ENCODE measurements at places on chromosomes 16 and 17.
A peak's percentile ranks its signal among the peaks of the same experiment; 100 is the strongest.

GRCh38 chr16:16578701-16579100 is 199.8 kb downstream of the NPIPA7 start:
- no peak for DNase-seq

DNA sequence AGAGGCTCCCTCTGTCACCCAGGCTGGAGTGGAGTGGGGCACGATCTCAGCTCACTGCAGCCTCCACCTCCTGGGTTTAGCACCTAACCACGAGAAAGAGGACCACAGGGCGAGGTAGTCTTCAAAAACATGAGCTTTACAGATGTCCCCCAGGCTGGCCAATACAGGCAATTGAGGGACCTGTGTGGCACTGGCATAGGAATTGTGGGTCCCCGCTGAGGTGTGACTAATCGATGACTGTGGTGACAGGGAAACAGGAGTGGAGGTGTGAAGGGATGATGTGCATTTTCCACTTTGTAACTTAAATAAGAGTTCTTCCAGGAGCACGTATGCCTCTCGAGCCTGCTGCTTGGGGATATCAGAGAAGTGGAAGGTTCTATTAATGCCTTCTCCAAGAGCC is 12.6 kb upstream of the ARHGAP17 start:
- DNase-seq, result no peak

DNA sequence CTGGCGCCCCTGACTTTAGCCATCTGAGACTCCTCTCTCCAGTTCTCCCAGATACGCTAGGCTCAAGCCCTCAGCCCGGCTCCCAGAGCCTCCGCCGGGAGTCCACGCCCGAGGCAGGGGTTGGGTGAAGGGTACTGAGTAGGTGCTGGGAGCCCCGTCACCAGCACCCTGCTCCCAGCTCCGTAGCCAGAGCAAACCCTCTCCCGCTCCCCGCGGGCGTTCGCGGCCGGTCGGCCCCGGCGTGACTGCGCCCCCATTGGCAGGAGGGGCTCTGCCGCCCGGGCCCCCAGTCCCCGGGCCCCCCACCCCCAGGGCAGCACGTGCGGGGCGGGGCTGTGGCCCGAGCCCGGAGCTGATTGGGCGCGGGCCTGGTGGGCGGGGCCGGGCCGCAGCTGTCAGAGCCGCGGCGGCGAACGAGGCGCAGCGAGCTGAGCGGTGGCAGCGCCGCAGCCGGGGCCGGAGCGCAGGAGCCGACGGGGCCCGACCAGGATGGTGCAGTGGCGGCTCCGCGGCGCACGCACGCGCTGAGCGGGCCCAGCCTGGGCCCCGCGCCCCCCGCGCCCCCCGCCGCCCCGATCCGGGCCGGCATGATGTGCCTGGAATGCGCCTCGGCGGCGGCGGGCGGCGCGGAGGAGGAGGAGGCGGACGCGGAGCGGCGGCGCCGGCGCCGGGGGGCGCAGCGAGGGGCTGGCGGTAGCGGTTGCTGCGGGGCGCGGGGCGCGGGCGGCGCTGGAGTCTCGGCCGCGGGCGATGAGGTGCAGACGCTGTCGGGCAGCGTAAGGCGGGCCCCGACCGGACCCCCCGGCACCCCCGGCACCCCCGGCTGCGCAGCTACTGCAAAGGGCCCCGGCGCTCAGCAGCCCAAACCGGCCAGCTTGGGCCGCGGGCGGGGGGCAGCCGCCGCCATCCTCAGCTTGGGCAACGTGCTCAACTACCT is at the start of gene SPNS2:
Gene SPNS2, plus strand, starts transcription at position 421 of the 937 bp plus-strand sequence. Its CDS starts 167 bp downstream, at position 588.
- no peak for DNase-seq

GRCh38 chr16:49742428-49743202 is 113.3 kb downstream of the ZNF423 start:
- DNase-seq, result no peak

DNA sequence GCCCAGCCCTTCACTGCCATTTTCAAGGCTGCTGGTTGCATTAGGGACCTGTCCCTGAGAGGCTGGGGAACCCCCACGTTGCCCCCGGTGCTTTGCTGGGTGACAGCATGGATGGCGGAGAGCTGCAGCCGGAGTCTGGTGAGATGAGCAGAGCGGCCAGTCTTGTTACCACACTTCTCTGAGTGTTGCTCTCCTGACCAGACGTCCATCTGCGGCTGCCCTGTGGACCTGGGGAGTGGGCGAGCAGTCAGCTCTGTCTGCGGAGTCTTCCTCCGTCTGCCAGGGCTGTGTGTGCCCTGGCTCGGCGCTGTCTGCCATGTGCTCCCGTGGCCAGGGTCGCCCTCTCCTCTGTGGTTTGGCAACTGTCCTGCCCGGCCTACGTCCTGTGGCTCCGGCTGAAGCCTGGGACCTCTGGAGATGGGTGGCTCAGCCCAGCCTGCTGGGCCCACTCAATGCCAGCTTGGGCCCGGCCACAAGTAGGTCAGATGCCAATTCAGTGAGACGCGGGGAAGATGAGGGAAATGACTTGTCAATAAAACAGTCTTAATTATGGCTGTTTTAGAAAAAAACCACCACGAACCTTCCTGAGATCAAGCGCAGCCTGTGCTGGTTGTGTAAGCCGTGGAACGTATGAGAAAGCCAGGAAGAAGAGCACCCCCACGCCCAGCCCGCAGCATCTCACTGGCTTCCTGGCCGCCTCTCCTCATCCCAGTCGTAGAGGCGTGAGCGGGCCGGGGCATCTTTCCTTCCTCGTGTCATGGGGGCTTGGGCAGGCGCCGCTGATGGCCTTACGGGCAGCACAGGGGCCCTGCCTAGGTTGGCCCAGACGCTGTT is 7.9 kb downstream of the KCTD5 start:
- DNase-seq, result no peak

GRCh38 chr16:78576941-78577340 is 477.5 kb downstream of the WWOX start:
- DNase-seq, result no peak

GRCh38 chr16:66972983-66973382 is 11.9 kb downstream of the CES3 start:
- DNase-seq, result no peak

GRCh38 chr16:86635176-86635876 is 57.0 kb downstream of the FOXL1 start:
- no peak for DNase-seq

DNA sequence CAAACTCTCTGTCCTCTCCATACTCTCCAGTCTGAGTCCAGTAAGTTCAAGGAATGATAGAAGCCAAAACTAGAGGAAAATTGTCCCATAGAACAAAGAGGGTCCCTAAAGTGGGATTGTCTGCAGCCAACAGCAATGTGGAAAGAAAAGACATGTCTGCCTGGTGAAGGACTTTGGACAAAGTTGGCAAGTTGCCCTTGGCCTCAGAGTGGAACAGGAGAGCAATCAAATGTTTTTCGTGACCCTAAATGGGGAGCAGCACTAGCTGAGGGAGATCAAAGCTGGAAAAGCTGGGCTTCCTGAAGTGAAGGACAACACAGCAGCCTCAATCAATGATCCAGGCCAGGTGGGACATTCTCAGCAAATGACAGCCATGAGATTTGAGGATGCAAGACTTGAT is 183.5 kb downstream of the CHD9NB start:
- DNase-seq, result no peak

GRCh38 chr17:44589316-44590071 is 32.2 kb downstream of the FZD2 start:
- no peak for DNase-seq

GRCh38 chr16:69481901-69482341 is 57.5 kb downstream of the CYB5B start:
- DNase-seq, result no peak

GRCh38 chr17:29495011-29495410 is 71.8 kb downstream of the ABHD15 start:
- no peak for DNase-seq

DNA sequence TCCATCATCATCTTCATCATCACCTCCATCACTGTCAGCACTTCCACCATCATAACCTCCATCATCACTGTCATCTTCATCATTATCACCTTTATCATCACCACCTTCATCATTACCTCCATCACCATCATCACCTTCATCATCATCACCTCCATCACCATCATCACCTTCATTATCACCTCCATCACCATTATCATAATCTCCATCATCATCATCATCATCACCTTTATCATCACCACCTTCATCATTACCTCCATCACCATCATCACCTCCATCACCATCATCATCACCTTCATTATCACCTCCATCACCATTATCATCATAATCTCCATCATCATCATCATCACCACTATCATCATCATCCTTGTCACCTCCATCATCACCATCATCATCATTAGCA is 309.7 kb downstream of the HAPSTR1 start:
- DNase-seq, result no peak

GRCh38 chr16:12543700-12544476 is 259.8 kb downstream of the CPPED1 start:
- DNase-seq, result no peak

- DNase-seq, result no peak
Measured at GRCh38 chr16:55418586-55418985, 60.4 kb upstream of the MMP2 start.

- no peak for DNase-seq
Measured at GRCh38 chr16:86066811-86067210, 167.8 kb downstream of the IRF8 start.

GRCh38 chr17:80937462-80938381 is 53.9 kb upstream of the CHMP6 start:
- DNase-seq, result no peak

DNA sequence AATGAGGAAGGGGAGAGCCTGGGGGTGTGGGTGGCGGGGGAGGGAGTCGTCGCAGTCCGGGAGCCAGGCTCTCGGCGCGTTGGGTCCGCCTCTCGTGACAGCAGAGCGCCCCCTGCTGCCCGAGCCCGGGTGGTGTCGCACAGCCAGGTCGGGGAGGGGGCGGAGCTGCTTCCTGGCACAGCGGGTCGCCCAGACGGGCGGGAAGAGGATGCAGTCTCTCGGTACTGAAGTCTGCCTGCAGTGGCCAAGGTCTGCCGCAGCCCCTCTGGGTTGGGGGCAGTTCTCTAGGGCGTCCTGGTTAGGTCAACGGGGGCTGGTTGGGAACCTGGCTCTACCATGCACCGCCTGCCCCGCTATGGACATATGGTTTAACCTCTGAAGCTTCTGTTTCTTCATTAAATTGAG is 38.2 kb upstream of the CCDC182 start:
- peak; percentile 70 for DNase-seq

DNA sequence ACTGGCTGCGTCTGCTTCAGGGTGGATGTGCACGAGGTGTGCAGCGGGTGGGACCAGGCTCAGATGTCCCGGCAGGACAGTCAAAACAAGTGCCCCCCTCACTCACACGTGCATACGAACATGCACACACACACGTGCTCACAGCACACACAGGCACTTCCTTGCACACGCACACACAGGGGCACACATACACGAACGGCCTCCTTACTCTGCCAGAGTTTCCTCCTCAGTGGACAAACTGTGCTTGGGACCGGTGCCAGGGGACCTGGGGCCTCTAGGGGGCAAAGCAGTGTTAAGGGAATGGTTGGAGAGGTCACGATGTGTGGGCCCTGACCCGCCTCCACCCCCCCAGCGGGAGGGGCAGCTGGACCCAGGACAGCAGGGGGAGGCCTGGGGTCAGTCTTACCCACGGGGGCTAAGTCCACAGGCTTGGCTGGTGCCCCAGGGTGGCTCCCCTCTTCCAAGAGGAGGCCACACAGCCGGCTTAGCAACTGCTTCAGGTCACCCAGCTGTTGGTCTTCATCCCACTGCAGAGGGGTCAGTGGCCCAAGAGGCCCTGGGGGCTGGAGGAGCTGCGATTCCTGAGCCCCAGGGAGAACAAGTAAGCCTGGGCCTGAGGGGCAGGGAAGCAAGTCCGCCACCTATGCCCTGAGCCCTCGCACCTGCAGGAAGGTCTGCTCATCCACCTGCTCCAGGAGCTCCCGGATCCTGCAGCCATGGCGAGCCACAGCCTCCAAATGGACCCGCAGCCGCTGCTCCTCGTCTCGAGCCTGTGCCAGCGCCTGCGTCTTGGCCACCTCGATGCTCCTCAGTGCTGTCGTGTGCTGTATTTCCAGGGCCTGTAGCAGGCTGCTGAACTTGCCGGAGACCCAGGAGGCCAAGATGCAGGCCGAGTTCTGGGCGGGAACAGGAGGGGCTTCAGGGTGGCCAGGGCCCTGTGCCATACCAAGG is 4.9 kb downstream of the TRIM65 start:
- DNase-seq, result no peak

DNA sequence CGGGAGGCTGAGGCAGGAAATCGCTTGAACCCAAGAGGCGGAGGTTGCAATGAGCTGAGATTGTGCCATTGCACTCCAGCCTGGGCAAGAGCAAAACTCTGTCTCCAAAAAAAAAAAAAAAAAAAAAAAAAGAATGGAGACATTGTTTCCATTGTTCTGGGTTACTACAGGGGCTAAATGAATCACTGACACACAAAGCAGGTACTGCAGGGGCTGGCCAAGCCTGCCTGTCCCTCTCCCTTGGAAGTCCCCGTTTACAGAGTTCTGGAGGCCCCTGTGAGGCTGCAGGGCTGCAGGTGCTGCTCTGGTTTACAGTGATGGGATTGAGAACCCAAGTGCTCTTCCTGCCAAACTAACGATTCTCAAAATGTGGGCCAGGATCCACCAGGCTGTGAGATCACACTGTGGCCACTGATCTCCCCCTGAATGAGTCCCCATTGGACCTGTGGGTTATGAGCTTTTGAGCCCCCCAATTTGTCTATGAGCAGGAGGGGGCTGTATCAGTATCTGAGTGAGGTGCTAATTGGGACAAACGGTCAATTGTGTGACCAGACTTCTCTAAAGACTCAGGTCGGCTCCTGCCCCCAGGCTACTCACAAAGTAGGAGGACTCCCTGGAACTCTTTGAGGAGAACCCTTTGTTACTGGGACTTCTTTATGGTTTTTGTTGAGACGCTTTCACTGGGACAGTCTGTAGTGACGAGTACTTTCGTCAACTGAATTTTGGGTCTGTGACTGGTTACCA is 39.0 kb downstream of the DNAH17 start:
- no peak for DNase-seq

- no peak for DNase-seq
Measured at GRCh38 chr17:6454495-6455320, 10.5 kb downstream of the PIMREG start.

DNA sequence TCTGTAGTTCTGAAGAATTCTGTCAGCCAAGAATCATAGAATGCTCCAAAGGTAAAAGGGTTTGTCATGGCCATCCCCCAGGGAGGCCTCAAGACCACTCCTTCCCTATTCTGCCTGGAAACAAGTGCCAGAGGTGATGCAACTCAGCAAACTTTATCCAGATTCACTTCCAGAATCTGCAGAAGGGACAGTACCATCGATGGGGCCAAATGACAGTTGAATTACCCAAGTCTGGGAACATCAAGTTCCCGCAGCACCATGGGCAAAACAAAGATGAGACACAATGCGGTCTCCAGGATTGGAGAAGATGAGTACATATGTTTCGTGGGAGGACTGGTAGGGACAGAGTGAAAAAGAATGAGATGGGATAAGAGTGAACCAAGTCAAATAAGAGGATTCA is 13.7 kb upstream of the TAT start:
- no peak for DNase-seq

- DNase-seq, result no peak
Measured at GRCh38 chr17:17723354-17724261, 42.4 kb downstream of the RAI1 start.

- no peak for DNase-seq
Measured at GRCh38 chr17:78665387-78665951, 88.3 kb upstream of the DNAH17 start.

GRCh38 chr17:8534498-8535188 is 95.9 kb downstream of the MYH10 start:
- no peak for DNase-seq

GRCh38 chr16:708019-708418 is 2.4 kb upstream of the FBXL16 start:
- no peak for DNase-seq

GRCh38 chr16:85715169-85716021 is 26.6 kb upstream of the GINS2 start:
- DNase-seq, result no peak

All from H1 (cell line).